ENCODE measurements at places on chromosomes 7 and 10.

GRCh38 chr10:12950583-12951128 is 50.9 kb downstream of the CCDC3 start:
- DNase-seq, result no peak

GRCh38 chr7:50479743-50480517 is 29.8 kb upstream of the FIGNL1 start:
- DNase-seq, result no peak

DNA sequence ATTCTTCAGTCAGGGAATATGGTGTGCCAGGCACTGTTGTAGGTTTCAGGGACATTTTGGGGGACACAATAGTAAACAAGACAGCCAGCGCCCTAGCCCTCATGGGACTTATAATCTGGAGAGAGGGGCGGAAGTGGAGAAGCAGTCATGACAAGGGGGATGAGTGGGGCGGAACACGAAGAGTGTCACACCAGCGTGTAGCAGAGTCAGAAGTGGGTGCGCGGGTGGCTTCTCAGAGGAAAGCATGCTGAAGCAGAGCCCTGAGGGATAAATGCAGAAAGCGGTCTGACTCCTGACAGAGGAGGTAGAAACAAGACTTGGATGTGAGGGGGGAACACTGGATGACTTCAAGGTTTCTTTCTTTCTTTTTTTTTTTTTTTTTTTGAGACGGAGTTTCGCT is 160.3 kb upstream of the LYZL2 start:
- no peak for DNase-seq

- no peak for DNase-seq
Observed at GRCh38 chr7:117807676-117808075, 65.6 kb downstream of the CTTNBP2 start.

GRCh38 chr10:113052076-113052830 is 102.2 kb downstream of the TCF7L2 start:
- no peak for DNase-seq

DNA sequence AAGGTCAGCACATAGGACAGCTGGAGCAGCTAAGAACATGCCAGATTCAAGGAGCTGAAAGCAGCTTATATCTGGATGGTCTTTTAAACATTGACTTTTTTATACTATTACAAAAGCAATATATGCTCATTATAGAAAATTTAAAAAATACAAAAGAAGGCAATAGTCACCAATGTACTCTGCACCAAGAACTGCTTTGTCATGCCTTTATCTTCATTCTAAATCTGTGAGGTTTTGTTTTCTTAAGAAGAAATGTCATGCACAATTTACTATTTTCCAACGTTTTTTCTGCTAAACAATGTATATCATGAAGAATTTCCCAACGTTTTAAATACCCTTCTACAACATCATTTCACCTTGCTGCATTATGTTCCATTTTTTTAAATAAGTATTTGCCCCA is 2.8 kb downstream of the LIPM start:
- DNase-seq, result no peak

GRCh38 chr10:71995449-71995848 is 31.3 kb downstream of the CHST3 start:
- DNase-seq, result no peak

DNA sequence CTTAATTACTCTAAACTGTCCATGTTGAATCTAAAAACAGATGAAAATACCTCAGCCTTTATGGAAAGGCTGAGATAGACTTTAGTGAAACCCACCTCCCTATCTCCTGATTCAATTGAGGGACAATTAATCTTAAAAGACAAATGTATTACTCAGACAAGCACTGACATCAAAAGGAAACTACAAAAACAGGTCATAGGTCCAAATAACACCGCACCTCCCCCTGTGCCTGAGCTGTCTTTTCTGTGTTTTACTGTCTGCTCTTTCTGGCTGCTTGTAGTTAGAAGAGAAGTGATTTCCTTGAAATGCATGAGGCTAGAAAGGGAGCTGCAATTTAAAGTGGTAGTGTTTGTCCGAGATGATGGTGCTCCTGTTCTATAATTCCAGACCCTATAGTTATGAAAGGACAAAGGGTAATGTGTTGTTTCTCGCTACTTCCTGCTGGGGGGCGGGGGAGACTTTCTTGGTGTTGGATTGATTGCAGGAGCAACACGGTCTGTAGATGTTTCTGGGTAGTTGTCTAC is 16.0 kb downstream of the AKR1C8 start:
- DNase-seq, result no peak

GRCh38 chr7:121913947-121914675 is 41.1 kb downstream of the PTPRZ1 start:
- no peak for DNase-seq

GRCh38 chr10:71684356-71685173 is 35.0 kb downstream of the C10orf105 start:
- no peak for DNase-seq

DNA sequence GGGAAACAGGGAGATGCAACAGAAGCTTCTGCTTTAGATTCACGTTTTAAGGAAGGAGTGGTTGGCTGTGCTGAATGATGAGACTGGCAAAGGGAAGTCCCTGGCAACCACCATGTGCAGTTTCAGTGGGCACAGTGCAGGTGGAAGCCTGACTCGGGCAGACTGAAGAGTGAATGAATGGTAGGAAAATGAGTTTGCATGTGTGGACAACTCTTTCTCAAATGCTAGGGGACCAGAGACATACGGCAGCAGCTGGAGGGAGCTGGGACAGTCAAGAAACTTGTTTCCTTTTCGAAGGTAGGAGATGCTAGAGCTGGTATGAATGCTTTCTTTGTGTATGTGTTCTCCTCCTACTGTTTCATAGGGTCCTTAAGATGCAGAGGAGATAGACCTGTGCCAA is 29.0 kb downstream of the PODXL start:
- DNase-seq, result no peak

- no peak for DNase-seq
Observed at GRCh38 chr10:100874702-100875483, 37.9 kb upstream of the SLF2 start.

All from stimulated activated CD8-positive, alpha-beta memory T cell treated with anti-CD3 and anti-CD28 coated beads, Interleukin-7, amount 100 ng/mL, for 24 hours (primary cell).